ENCODE measurements at places on chromosomes 7 and 10.

DNA sequence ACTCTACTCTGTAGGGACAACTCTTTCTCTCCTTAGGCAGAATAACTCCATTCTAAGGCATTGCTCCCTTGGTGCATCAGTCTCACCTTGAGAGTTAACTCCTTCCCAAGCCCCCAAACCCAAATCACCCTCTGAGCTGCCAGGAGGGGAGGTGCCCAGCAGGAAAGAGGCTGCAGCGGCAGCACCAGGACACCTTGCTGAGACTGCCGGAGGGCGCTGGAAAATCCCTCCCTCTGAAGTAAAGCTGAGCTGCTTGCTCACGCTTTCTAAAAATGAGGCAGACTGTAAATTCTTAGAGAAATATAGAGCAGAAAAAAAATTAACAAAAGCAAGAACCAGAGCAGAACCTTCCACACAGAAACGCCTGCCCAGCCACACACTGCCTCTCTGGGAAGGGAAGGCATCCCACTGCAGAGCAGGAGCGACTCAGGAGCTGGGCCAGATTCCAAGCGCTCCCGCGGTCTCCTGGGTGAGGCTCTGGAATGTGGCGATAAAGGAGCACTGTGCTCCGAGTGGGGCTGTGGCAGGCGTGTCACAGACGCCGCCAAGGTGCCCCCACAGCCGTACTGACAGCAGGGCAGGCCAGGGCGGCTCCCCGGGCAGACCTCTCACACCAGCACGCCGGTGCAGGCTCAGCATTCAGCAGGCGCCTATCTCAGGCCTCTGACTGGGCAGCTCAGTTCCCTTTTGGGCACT, 202.1 kb downstream of the TNS3 start:
- no peak for DNase-seq

- no peak for DNase-seq
These were observed 96.9 kb upstream of the AGK start for GRCh38 chr7:141454338-141454737.

- no peak for DNase-seq
These were observed 103.1 kb downstream of the SLC16A9 start for GRCh38 chr10:59606551-59606961.

DNA sequence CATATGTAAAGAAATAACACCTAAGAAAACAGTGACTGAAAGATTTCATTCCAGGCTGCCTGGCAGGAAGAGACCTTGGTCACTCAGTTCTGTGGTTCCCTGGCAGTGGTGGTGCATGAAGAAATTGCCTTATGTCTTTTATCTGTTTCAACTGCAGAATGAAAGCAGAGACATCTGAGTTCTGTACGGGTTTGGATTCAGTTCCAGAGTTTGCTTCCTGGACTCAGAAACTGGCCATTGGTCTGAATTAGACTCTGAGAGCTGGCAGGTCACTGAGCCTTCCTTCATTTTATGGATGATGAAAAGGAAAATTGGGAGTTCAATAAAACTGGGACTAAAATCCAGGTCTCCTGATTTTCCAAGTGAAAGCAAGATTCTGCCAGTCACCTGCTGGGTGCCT, 428.9 kb upstream of the AUTS2 start:
- no peak for DNase-seq

- no peak for DNase-seq
These were observed 221.7 kb upstream of the TCF7L2 start for GRCh38 chr10:112728118-112728883.

- no peak for DNase-seq
These were observed 56.7 kb downstream of the BMPR1A start for GRCh38 chr10:86813101-86813500.

GRCh38 chr10:124717911-124718741, 26.1 kb downstream of the FAM53B start:
- peak; percentile 95 for DNase-seq

DNA sequence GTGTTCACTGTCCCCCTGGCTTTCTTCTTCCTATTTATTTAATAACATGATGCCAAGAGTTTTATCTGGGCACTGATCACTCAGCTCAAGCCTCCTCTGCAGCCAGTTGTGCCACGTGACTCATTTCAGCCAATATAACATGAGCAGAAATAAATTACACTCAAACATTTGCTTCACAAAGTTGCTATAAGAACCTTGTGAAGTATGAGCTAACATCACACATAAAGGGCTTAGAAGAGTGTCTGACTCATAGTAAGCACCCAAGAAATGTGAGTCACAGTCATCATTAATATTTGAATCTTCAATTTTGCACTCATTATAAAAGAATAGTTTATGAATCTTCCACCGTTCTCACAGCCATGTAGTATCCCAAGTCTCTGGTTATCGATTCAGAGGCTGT, 414.6 kb upstream of the NPVF start:
- peak; percentile 50 for DNase-seq

- peak; percentile 25 for DNase-seq
These were observed 6.8 kb downstream of the ITGA8 start for GRCh38 chr10:15712883-15713282.

DNA sequence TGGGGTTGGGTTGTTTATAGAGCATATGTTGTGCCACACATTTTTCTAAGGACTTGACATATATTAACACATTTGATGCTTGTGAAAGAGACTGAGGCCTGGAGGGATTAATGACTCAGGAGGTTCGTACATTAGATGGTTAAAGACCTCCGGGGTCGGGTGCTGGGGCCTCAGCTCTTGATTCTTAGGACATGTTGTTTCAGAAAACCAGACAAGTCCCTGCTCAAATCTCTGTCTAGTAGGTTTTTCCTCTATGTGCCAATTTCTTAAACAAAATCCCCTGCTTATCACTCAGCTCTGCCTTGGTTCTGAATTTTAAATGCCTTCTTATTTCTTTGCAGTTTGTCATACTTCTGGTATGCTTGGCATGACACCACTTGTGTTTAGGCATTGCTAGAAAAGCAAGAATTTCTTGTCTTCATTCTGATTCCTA, 5.8 kb downstream of the UPP1 start:
- DNase-seq = no peak

GRCh38 chr10:122199070-122199469, 72.0 kb upstream of the BTBD16 start:
- DNase-seq = no peak

DNA sequence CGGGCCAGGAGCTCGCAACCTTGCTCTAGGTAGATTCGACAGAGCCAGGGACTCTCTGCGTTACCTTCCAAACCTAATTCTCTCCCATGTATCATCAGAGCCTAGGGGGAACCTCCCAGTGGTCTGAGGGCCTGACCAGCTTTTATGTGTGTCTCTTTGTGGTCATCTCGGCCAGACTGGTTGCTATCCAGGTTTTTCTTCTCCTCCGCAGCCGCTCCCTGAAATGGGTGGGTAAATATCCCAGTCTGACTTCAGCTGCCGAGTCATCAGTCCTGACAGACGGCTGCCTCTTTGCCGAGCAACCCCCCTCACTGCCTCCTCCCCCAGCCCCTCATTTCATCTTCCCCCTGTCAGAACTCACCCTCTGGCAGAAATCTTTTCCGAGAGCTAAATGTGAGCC, 578.1 kb downstream of the LRMDA start:
- no peak for DNase-seq

GRCh38 chr10:32338262-32338661, 8.7 kb downstream of the EPC1 start:
- no peak for DNase-seq

DNA sequence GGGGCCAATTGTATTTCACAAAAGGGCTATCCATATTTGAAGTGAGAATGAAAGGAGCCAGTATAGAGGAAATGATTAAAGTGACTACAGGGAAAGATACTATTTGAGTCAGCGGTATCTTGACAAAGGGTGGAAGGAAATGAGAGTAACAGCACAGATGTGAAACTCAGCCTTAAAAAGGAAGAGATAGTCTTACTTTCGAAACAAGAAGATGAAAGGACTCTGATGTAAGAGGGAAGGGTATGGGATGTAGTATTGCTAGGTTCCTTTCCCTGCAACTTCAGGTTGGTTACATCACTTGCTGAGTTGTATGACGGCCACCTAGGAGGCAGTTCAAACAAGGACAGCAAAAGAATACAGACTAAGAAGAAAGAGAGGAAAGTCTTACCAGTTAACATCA, 13.7 kb downstream of the CISD1 start:
- DNase-seq = peak; percentile 69

DNA sequence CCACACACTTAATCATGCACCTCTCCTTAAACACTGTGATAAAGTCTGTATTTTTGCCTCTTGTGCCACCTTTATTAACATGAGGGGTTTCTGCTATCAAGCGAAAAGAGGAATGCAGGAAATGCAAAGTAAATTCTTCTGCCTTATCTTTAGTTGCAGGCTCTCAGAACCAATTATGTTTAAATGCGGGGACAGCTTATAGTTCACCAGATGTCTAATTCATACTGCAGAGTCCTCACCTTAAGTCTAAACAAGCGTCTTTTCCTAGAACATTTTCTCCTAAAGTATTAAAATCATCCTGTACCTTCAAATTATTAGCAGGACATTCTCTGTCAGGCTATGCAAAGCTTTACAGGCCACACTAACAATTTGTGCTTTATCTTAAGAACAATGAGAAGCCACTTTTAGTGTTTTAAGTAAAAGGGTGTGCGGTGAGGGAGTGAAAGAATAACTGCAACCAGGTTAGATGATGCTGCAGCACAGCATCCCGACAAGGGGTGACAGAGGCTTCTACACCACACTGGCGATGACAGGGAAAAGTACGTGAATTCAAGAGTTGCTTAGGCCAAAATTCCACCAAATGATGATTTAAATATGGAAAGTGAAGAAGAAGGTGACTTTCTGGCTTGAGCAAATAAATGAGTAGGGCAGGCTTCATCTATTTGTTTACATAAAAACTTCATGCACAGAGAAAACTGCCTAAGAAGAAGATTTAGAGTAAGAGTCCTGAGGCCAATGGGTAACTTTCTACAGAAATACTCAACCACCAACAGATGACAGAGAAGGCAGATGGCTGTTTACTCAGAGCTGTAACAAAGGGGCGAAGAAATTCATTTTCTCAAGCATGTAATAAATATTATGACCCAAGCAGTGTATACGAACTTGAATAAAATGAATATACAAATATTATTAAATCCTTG, 36.0 kb downstream of the EZH2 start:
- DNase-seq = no peak

- no peak for DNase-seq
These were observed 65.3 kb upstream of the ARID5B start for GRCh38 chr10:61835946-61836887.

Measured in inflammatory macrophage (primary cell).